Aorta (tissue), 5 donors: ENCODE measurements at places on chromosomes 11 and 22. TPM values are rescaled to one million over a fixed set of nuclear protein-coding genes. Genes with fewer than 3 reads are reported as not detected.

GRCh38 chr11:35235936-35236666 is 97.1 kb downstream of the CD44 start:
- H3K36me3 ChIP-seq: no peaks in the 10 kb centered on the region
- no peaks in the 10 kb centered on the region for H3K4me1 ChIP-seq
- no peak overlapping the region for H3K4me3 ChIP-seq
- no peak for DNase-seq

DNA sequence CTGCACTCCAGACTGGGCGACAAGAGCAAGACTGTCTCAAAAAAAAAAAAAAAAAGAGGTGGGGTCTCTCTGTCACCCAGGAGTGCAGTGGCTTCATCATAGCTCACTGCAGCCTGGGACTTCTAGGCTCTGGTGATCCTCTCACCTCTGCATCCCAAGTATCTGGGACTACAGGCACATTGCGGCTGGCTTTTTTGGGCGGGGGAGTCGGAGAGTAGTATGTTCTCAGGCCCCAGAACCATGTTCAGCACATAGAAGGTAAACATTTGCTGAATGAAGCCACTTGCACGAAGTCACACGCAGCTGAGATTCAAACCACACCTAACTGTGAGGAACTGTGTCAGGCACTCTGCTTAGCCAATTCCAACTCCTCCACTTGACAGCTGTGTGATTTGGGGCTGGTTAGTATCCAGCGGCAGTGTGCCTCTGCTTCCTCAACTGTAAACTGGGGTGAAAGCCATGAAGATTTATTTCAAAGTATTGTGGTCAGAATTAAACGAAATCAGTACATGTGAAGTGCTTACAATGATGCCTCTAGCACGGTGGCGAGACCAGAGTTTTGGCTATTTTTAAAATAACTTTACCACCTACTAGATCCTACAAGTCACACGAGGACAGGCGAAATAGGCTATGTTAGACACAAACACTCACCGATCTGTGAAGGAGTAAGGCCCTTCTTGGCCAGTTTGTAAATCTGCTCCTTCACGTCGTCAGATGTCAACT is 789 bp downstream of the RPS13 start:
- peak overlapping the region; percentile 37 for H3K27ac ChIP-seq
- H3K4me3 ChIP-seq: peak overlapping the region; percentile 84
- H3K27me3 ChIP-seq: no peaks in the 10 kb centered on the region
- H3K36me3 ChIP-seq: peaks cover 5% of the 10 kb centered on the region
- no peak for DNase-seq

RTN4R gene
- total RNA-seq: 2.7 TPM

GRCh38 chr22:45096256-45096907 is 67.3 kb upstream of the NUP50 start:
- no peaks in the 10 kb centered on the region for H3K4me1 ChIP-seq
- no peaks in the 10 kb centered on the region for H3K36me3 ChIP-seq
- H3K4me3 ChIP-seq: no peak overlapping the region
- no peak overlapping the region for H3K27ac ChIP-seq

DNA sequence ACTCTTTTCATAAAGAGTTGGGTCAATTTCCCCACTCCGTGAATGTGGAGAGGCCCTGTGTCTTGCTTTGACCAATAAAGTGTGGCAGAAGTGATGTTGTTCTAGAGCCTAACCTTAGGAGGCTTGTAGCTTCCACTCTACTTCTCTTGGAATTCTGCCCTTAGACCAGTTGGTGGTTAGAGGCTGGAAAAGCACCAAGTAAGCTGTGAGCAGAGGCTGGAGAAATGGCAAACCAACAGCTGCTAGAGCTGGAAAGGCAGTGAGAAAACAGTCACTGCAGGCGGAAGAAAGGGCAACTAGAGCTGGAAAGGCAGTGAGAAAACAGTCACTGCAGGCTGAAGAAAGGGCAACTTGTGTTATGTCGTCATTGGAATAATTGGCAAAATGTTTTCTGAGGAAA is 29.8 kb upstream of the MSANTD2 start:
- H3K27me3 ChIP-seq: no peaks in the 10 kb centered on the region
- H3K4me1 ChIP-seq: no peaks in the 10 kb centered on the region
- no peak for DNase-seq
- no peak overlapping the region for H3K27ac ChIP-seq
- H3K36me3 ChIP-seq: no peaks in the 10 kb centered on the region
